SW 1271 (cell line): ENCODE measurements at places on chromosomes 1 and 21.

DNA sequence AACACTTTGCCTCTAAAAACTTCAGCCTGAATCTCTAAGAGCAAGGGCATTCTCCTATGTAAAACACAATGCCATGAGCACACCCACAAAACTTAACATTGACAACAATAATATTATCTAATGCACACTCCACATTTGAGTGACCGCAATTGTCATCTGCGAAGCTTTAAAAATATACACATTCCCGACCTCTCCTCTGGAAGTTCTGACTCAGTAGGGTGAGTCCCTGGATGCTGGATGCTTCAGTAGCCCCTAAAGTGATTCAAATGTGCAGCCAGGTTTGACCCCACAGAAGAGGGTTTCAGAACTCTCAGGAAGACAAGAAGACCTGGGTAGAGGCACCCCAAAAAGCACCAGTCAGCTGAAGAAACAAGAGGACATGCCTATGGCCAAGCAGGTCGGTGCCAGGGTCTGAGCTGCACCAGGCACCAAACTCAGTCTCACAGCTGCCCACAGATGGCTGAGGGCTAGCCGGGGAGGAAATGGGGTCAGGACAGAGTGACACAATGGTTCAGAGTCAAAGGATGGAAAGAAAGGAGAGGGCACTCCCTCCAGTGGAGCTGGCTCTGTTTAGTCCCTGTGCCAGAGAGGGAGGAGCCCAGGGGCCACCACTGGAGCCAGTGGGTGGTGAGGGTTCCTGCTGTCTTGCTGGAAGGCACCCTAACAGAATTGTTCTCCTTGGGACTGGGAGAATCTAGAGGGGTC is 17.4 kb downstream of the PIK3C2B start:
- no peak for DNase-seq

GRCh38 chr21:45632637-45633251 is 10.8 kb upstream of the PCBP3 start:
- no peak for DNase-seq

GRCh38 chr1:186479162-186479561 is 18.2 kb upstream of the PDC start:
- no peak for DNase-seq

DNA sequence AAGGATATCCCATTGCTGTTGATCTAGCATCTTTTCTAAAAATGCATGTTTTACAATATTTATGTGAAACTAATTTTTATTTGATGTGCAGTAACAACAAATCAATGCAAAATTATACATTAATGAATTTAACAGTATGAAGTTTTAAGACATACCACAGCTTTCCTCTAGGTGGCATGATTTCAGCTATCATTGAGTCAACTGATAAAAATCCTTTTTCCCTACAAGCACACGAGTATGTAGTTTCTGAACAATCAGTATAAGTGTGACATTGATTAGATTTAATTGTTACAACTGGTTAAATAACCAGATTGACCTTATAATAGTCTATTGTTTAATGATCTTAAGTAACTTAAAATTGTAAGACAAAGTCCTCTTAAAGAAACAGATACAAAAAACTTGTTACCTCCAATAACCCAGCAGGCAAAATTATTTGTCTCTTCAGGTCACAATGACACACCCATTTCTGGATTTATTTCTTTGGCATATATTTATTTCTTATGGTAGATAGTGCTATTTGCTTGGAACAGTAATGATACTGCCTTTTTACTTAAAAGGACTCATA is 5.8 kb upstream of the TGFB2 start:
- DNase-seq, result no peak

DNA sequence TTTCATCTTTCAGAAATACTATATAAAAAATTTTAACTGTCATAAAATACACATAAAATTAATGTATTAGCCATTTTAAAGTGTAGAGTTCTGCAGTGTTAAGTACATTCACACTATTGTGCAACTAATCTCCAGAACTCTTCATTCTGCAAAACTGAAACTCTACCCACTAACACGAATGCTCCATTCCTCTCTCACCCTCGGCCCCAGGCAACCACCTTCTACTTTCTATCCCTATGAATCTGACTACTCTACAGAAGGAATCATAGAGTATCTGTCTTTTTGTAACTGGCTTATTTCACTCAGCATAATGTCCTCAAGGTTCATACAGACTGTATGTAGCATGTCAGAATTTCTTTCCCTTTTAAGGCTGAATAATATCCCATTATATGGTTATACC is 43.4 kb downstream of the LTN1 start:
- DNase-seq, result no peak

- no peak for DNase-seq
These were observed 26.1 kb upstream of the CD53 start for GRCh38 chr1:110846861-110847260.

DNA sequence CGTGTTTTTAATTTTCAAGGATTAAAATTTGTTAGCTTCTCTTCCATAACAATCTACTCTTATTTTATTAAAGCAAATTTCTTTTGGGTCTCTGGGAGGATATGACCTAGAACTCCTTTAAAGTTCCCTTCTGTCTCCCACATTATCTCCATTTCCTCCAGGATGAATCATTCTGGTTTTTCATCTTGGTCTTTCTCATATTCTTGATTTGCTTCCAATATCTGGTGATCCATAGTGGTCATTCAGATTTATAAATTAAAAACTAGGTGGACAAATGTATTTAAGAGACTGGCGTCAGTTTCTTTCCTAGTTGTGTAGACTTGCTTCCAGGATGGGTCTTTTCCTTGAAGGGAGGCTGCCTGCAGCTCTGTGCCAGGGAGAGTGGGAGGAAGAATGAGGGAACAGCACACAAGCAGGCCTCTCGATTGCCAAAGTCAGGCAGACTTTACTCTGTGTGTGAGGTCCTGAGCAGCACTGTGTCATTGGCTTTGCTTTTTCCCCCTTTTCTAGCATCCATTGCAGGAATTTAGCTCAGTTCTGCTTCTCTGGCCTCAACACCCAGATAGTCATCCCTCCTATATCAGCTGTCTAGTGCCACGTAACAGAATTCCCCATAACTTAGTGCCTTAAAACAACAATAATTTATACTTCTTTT is 48.1 kb upstream of the FOXO6 start:
- no peak for DNase-seq
